ENCODE measurements at places on chromosomes 11 and 22.
A peak's percentile ranks its signal among the peaks of the same experiment; 100 is the strongest.

- no peak for DNase-seq
Measured at GRCh38 chr11:59611570-59612565, 3.7 kb downstream of the OSBP start.

- DNase-seq = peak; percentile 51
Measured at GRCh38 chr11:93775289-93775688, 8.8 kb upstream of the MED17 start.

GRCh38 chr22:33389936-33390335, 331.8 kb upstream of the SYN3 start:
- DNase-seq = no peak

DNA sequence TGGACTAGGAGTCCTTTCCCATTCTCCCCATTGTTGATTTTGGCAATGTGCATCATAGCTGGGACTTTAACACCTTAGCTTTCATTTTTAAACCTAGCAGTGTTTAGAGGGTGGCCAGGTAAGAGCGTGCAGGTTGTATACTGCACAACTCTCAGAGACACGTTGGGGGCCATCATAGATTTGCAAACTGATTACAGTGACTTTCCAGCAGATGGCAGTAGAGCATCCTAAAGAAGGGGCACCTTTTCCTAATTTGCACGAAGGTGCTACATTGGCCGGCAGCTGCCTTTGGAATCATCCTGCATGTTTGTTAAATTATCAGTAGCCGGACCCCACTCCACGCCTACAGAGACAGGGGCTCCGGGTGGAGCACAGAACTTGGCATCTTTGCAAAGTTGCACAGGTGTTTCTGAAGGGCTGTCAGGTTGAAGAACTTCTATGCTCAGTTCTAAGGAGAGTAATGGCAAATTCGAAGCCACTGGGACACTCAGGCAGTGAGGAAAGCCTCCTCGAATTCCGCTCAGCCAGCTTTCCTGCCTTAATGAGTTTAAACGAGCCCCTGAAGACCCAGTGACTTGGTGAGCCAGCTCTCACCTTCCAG, 7.7 kb downstream of the LHFPL7 start:
- peak; percentile 57 for DNase-seq

- peak; percentile 20 for DNase-seq
Measured at GRCh38 chr11:68213135-68213515, at the start of gene KMT5B. KMT5B (minus strand) TSS chr11:68213296; CDS start chr11:68190076, 23,220 bp downstream.

DNA sequence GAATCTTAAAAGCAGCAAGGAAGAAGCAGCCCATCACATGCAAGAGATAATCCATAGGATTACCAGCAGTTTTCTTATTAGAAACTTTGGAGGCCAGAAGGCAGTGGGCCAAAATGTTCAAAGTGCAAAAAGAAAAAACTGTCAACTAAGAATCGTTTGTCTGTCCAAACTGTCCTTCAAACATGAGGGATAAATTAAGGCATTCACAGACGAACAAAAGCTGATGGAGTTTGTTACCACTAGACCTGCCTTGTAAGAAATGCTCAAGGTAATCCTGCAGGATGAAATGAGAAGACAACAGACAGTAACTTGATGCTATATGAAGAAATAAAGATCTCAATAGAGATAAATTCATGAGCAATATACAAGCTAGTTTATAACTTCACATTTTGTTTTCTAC, 150.4 kb downstream of the WNT7B start:
- no peak for DNase-seq

DNA sequence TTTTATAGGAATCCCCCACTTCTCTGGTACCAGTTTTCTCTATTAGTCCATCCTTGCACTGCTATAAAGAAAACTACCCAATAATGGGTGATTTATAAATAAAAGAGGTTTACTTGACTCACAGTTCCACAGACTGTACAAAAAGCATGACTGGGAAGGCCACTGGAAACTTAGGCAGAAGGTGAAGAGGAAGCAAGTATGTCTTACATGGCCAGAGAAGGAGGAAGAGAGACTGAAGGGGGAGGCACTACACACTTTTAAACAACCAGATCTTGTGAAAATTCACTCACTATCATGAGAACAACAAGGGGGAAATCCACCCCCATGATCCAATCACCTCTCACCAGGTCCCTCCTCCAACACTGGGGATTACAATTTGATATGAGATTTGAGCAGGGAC, 68.9 kb upstream of the GNAZ start:
- no peak for DNase-seq

DNA sequence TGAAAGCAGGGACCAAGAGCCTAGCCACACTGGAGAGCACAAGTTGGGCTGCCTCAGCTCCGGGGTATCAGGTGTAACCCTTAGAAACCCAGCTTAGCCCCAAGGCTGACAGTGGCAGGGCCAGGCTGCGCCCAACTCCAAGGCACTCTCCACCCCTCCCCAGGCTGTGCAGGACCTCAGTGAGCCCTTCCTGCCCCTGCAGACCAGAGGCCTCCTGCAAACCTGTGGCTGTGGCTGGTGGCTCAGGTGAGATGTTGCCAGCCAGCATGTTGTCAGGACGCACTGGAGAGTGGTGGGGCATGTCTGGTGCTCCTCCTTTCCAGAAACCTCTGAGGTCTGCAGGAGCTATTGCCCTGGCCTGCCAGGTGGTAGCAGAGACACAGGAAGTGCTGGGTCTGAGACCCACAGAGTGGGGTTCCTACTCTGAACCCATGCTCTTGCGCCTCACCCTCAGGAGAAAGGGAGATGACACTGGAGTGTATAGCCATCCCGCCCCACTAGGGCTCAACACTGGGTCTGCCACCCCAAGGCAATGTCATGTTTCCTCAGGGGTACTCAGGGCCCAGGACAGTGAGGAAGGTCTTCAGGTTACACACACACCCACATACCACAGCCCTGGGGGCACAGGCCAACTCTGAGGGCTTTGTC, 2.4 kb upstream of the SCARF2 start:
- DNase-seq = no peak

DNA sequence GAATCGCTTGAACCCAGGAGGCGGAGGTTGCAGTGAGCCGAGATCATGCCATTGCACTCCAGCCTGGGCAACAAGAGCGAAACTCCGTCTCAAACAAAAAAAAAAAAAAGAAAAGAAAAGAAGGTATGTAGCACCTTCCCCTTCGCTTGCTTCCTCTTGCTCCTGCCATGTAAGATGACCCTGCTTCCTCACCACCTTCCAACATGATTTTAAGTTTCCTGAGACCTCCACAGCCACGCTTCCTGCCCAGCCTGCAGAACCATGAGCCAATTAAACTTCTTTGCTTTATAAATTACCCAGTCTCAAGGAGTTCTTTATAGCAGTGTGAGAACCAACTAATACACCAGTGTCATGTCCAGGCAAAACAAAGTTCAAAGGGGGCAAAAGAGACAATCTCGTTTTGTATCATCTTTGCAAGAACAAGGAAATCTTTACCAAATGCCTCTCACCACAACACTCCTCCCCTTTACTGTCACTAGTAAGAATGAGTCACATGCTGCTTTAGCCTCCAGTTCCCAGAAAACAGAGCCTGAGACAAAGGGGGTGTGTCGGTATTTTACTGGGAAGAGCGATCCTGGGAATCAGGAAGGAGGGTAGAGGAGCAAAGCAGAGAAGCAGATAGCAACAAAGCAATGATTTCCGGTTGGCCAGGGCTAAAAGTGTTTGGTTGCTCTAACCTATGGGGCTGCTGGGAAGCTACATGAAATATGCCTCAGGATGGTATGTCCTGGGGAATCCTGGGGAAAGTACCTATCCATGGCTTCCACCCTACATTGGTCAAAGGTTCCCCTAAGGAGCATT, 10.5 kb upstream of the MCHR1 start:
- DNase-seq = peak; percentile 50

GRCh38 chr22:30204015-30204741, 42.4 kb downstream of the LIF start:
- DNase-seq = no peak

DNA sequence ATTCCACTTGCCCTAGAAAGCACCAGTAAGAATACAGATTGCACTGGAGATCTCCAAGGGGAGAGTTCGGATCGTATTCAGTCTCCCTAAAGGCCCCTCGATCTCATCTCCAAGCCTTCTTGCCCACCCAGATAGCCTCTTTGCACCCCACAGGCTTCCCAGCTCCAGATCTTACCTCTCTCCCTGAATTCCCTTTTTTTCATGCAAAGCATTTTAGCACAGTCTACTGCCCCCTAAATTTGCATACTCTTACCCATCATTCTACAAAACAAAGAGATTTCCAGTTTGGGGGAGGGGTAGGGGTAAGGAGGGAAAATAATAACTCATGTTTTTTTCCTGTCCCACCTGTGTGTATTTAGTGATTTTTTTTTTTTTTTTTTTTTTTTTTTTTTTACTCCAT, 105.2 kb downstream of the NAV2 start:
- DNase-seq = no peak

DNA sequence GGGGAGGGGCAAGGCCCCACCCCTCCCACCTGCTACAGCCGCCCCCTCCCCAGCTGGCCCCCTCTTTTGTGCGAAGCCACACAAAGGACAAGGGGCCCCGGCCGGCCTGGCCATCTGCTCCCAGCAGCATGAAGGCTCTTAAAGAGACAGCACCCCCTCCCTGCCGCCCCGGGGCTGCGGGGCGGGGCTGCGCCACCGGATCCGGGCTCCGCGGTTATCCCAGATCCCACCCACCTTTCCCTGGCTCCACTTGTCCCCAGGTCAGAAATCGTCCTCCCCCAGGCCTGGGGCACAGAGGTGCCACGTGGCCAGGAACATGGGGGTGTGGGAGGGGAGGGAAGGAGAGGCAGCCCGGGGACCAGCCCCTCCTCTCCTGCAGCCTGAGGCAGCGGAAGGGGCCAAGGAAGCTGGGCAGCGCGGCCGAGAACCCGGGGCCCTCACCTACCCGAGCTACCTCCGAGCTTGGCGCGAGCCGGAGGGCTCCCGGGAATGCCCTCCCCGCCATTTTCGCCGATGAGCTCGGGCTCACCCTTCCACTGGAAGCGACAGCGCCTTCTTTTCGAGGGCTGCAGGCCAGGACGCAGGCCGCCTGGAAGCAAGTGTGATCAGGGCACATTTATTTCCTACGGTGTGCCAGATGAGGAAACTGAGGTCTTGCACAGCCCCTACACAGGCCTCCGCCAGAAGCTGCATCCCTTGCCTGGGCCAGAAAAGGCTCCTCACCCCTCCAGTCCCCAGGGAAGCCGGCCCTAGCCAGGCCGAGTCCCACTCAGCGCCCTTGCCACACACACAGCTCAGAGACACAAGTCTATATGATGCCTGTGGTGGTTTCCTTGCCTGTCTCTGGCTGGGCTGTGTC, 2.5 kb upstream of the RCOR2 start:
- no peak for DNase-seq

- DNase-seq = no peak
Measured at GRCh38 chr11:78961247-78961646, 386.6 kb upstream of the NARS2 start.

GRCh38 chr11:46457659-46458424, 66.3 kb upstream of the CHRM4 start:
- DNase-seq = no peak

- no peak for DNase-seq
Measured at GRCh38 chr11:64608046-64608445, 17.0 kb downstream of the SLC22A12 start.

GRCh38 chr11:95345651-95346050, 114.6 kb upstream of the SESN3 start:
- no peak for DNase-seq

DNA sequence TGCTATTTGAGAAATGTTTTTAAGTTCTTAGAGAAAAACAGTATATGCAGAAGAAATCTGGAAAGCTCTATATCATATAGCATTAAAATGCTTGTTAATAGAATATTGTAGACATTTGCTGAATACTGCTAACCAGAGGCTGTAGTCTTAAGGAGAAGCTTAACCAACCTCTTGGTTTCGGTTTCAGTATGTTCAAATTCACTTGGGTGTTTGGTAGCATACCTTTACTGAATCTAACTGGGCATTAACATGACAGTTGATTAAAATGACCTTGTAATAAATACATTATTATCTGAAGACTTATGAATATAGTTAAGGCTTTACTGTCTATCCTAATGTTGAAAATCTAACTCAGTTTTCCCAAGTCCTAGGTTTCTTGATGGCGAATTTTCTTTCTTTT, 5.4 kb downstream of the PCF11 start:
- no peak for DNase-seq

DNA sequence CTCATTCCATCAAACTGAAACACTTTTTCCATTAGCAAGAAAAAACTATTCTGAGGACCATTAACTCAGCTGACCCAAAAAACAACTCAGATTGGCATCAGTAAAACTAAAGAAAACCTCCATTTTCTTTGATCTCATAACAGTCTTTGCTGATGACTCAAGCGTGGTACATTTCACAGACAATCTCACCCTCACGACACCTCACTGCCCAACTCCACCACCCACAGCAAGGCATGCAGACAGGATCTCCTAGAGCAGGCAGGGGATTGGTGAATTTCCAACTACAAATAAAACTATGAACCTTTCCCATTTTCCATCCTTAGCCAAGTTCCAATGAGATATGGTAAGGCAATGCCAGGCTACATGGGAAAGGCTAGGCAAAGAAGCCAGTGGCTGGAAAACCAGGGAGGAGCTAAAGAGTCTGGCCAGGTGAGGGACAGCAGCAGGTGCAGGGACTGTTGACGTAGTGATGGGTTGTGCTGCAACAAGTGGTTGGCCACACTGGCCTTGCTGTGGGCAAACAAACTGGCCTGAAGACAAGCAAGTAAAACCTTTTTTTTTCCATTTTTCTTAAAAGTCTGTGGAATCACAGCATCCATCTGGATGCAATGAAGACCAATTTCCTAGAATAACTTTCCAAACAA, 97.2 kb downstream of the SERGEF start:
- no peak for DNase-seq

GRCh38 chr11:31822927-31823643, 12.0 kb upstream of the PAX6 start:
- no peak for DNase-seq

DNA sequence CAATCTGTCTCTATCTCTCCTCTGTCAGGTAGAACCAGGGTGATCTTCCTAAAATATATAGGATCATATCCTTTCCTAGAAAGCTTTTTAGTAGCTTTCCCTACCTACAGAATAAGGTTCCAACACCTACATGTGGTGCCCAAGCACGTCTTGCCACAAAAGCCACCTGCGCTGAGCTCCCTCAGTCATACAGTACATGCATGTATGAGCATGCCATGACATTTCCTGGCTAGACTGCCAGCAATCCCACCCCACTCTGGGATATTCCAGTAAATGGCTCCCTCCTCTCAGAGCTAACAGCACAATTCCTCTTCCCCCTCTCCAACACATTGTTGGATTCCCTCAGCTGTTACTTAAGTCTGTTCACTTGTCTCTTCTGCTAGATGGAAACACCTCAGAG, 398.0 kb downstream of the TENM4 start:
- no peak for DNase-seq

- no peak for DNase-seq
Measured at GRCh38 chr22:24481641-24482040, 13.5 kb upstream of the UPB1 start.

GRCh38 chr11:17721242-17721999, 2.0 kb downstream of the MYOD1 start:
- no peak for DNase-seq

DNA sequence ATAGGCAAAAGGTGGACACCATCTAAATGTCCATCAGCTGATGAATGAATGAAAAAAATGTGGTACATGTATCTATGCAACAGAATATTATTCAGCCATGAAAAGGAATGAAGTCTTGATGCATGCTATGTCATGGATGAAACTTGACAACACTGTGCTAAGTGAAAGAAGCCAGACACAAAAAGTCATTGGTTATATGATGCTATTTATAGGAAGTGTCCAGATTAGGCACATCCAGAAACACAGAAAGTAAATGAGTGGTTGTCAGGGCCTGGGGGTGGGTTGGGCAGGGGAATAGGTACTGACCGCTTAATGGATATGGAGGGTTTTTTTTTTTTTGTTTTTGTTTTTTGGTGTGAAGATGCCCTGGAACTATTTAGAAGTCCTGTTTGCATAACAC, 21.7 kb upstream of the MN1 start:
- DNase-seq = no peak
